ENCODE measurements at places on chromosomes 7 and 10.

GRCh38 chr10:13693783-13694700, 107.3 kb downstream of the PRPF18 start:
- no peak for DNase-seq

DNA sequence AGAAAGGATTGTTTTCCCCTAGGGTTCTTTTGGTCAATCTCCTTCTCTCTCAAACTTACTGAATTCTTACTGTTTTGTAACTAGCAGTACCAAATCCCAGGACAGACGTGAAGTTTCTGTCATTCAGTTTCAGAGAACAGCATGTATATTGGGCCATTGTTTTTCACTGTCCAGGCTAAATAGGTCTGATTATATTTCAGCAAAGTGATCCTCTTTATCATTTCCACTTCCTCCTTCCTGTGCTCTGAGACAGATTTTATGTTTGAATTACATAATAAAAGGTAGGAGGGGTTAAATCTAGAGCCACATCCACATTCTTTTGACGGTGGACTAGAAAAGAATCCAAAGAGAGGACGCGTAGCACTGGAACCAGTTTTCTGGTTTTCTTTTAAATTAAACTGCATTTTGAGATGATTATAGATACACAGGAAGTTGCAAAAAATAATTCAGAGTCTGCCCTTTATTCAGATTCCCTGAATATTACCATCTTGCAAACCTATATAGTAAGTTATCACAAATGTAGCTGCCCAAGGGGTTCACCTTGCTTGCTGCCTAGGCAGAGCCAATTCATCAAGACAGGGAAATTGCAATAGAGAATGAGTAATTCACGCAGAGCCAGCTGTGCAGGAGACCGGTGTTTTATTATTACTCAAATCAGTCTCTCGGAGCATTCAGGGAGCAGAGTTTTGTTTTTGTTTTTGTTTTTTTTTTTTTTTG, 40.1 kb downstream of the AKR1E2 start:
- DNase-seq: no peak

DNA sequence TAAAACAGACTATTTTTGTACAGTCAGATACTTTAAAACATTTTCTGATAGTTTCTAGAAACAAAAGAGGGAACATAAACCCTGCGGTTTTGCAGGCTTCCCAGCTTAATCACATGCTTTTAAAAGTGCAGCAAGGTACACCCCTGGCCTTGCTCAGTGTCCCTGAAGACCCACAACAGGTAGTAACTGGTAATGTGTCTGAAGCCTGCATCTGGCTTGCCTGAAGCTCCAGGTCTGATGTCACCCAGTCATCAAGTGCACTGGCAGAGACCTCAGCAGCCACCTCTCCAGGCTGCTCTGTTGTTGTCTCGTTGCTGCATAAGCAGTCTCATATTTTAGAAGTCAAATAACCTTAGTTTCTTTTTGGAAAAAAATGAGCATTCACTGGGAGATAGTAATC, 376.1 kb upstream of the MTPN start:
- DNase-seq: no peak

- no peak for DNase-seq
These were observed 37.7 kb upstream of the SMARCD3 start for GRCh38 chr7:151286148-151286547.

DNA sequence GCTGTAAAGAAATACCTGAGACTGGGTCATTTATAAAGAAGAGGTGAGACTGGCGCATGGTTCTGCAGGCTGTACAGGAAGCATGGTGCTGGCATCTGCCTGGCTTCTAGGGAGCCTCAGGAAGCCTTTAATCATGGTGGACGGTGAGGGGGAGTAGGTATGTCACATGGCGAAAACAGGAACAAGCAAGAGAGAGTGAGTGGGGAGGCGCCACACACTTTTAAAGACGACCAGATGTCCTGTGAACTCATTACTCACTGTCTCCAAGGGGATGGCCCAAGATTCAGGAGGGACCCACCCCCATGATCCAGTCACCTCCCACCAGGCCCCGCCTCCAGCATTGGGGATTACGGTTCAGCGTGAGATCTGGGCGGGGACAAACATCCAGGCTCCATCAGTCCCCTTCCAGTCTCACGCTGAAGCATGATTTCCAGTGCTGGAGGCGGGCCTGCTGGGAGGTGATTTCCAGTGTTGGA, 3.2 kb downstream of the ZNF316 start:
- DNase-seq: no peak

GRCh38 chr7:84188786-84189405, 5.7 kb downstream of the SEMA3A start:
- no peak for DNase-seq

GRCh38 chr10:63554657-63555056, 33.5 kb downstream of the REEP3 start:
- peak; percentile 26 for DNase-seq
